T-helper 1 cell (primary cell): ENCODE measurements at places on chromosomes 5 and 9.

GRCh38 chr5:180639287-180639686, 10.1 kb downstream of the FLT4 start:
- no peak for DNase-seq

GRCh38 chr5:172658391-172658790, 17.3 kb downstream of the NEURL1B start:
- no peak for DNase-seq

- DNase-seq, result no peak
Measured at GRCh38 chr5:160797020-160797419, 55.0 kb downstream of the ATP10B start.

DNA sequence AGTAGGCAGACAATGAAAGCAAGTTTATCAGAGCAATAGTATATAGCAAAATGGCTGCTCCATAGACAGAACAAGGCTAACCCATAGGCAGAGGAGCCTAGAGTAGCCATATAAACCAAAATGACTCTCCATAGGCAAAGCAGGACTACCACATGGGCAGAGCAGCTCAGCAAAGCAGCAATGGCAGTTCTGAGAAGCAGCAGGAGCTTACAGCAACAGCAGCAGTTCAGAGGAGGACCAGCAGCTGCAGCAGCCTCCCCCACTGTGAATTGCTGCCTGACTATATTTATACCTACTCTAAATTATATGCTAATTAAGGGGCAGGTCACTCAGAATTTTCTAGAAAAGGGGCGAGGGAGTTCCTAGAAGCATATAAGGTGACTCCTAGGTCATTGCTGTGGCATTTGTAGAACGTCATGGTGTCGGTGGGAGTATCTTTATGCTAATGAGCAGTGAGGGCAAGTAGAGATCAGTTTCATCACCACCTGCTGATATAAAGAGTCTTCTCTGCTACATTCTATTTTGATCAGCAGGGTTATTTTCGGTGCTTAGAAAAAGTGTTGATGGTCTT, 1115.5 kb downstream of the DTWD2 start:
- DNase-seq, result no peak

GRCh38 chr5:139414581-139415130, 10.8 kb upstream of the SPATA24 start:
- no peak for DNase-seq

DNA sequence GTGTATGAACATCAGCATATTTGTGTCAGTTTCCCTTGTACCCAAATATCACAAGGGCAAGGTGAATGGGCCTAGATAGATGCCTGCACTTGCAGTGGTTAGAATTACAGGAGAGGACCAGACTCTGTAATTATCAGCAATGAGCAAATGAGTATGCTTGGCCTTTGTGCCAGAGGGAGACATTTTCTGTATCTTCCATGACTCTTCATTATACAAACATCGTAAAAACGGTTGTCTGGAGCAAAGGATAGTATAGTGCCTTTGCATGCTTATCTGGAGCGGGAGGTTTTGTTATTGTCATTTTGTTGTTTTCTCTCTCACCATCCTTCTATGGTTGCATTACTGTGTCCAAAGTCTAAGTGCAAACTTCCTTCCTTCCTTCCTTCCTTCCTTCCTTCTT, 1568.5 kb upstream of the NUDT12 start:
- DNase-seq, result no peak

DNA sequence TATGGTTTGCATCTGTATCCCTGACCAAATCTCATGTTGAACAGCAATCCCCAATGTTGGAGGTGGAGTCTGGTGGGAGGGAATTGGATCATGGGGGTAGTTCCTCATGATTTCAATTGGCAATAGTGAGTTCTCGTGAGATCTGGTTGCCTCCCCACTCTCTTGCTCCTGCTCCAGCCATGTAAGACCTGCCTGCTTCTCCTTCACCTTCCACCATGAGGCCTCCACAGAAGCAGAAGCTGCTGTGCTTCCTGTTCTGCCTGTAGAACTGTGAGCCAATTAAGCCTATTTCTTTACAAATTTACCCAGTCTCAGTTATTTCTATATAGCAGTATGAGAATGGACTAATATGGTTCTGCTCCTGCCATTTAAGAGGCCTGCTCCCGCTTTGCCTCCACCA, 32.9 kb downstream of the SCAI start:
- DNase-seq, result no peak

- DNase-seq, result no peak
Measured at GRCh38 chr5:151024440-151025249, 4.3 kb downstream of the GPX3 start.

GRCh38 chr9:102650896-102651295, 344.2 kb upstream of the CYLC2 start:
- no peak for DNase-seq

GRCh38 chr5:181221792-181222629, 1.1 kb upstream of the TRIM41 start:
- peak; percentile 93 for DNase-seq

- no peak for DNase-seq
Measured at GRCh38 chr5:138831703-138832102, 43.4 kb downstream of the LRRTM2 start.

DNA sequence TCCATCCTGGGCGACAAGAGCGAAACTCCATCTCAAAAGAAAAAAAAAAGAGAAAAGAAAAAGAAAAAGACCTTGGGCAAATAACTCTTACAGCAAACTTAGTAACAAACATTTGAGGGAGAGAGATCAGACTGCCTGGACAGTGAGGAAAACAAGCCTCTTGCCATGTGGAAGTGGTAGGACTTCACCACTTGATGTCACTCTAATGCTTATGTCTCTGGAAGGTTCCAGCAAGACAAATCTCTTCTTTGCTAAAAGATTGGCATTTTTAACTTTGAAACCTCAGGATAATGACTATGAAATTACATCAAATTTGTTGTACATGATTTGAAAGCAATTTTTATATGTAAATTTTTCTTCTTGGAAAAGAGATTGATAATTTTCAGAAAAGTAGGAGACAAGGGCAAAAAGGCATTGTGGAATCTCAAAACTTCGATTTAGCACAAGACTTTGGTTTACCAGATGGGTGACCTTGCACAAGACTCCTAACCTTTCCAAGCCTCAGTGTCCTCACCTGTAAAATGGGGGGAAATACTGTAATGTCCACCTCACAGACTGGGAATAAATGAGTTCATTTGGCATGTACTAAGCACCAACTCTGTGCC, 5.4 kb downstream of the ACTL7B start:
- DNase-seq, result no peak

- no peak for DNase-seq
Measured at GRCh38 chr5:29963956-29964355, 1229.5 kb upstream of the CDH6 start.

DNA sequence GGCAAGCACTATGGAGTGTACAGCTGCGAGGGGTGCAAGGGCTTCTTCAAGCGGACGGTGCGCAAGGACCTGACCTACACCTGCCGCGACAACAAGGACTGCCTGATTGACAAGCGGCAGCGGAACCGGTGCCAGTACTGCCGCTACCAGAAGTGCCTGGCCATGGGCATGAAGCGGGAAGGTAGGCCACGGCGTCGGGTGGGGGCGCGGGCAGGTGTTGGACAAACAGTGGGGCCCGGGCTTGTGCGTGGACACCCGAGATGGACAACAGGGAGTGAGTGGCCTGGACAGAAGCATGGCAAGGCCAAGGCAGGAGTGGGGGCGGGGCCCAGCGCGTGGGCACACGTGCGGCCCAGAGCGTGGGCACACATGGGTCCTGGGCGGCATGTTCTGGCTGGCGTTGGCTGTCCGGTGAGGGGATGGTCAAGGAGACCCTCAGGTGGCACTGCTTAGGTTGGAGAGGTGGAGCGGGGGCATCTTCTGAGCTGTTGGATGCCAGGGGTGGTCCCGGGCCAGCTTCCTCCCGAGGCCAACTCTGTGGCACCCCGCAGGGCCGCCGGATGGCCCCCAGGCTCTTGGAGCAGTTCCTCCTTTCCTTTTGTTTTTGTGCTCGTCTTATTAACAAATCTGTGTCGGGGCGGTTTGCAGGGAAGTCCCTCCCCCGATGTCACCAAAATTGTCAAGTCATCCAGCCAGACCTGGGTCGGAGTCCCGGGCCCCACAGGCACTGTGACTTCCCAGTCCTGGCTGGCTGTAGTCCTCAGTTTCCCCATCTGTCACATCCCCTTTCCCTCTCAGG, 82.9 kb downstream of the RXRA start:
- no peak for DNase-seq
